ENCODE measurements at places on chromosomes 3 and 15.
A peak's percentile ranks its signal among the peaks of the same experiment; 100 is the strongest.

- no peak for DNase-seq
Measured at GRCh38 chr3:170753421-170754310, 116.3 kb downstream of the RPL22L1 start.

GRCh38 chr3:51670823-51671733, at the start of gene TEX264:
Gene TEX264 (plus strand): TSS chr3:51671252. CDS start chr3:51674305, 3,053 bp downstream.
- no peak for DNase-seq

GRCh38 chr15:25345943-25346342, 92.9 kb downstream of the UBE3A start:
- peak; percentile 4 for DNase-seq

GRCh38 chr15:101560722-101561583, 71.4 kb upstream of the PCSK6 start:
- DNase-seq = no peak

- DNase-seq = no peak
Measured at GRCh38 chr3:128767094-128767750, 41.2 kb downstream of the RAB7A start.

DNA sequence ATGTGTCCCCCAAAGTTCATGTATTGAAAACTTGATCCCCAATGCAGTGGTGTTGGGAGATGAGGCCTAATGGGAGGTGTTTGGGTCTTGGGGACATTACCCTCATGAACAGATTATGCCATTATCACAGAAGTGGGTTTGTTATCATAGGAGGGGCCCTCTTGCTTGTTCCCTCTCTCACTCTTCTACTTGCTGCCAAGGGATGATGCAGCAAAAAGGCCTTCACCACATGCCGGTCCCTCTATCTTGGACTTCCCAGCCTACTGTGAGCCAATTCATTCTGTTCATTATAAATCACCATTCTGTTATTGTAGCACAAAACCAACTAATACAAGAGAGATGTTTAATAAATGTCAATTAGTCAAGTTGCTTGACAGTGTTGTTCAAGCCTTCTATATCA, 47.2 kb downstream of the FAM227B start:
- no peak for DNase-seq

- no peak for DNase-seq
Measured at GRCh38 chr15:78928616-78929093, 16.2 kb downstream of the CTSH start.

GRCh38 chr3:33360136-33360825, 79.9 kb downstream of the UBP1 start:
- DNase-seq = peak; percentile 68

GRCh38 chr3:71206305-71207165, 377.0 kb downstream of the FOXP1 start:
- DNase-seq = no peak

DNA sequence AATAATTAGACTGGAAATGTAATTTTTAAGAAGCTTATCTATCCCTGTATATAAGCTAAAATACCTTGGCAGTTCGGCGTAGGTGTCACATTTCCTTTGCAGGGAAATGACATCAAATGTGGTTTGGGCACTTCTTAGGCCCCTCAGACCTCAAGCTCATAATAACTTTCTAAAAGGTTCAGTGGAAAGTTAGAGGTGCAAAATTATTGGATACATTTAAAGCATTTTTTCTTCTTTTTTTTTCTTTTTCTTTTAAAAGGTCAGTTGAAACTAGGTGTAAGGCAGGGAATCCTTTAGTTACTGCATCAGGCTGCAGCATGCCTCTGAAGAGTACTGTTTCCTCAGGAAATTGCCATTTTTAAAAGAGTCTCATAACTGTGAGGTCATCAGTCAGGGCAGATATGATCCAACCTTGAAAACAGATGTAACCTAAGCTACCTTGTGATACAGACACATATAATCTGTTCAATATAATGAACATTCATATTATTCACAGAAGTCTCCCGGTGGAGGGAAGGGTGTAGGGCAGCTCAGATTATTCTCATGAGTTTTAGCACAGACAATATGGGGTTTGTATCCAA, 4.8 kb downstream of the SACM1L start:
- no peak for DNase-seq

DNA sequence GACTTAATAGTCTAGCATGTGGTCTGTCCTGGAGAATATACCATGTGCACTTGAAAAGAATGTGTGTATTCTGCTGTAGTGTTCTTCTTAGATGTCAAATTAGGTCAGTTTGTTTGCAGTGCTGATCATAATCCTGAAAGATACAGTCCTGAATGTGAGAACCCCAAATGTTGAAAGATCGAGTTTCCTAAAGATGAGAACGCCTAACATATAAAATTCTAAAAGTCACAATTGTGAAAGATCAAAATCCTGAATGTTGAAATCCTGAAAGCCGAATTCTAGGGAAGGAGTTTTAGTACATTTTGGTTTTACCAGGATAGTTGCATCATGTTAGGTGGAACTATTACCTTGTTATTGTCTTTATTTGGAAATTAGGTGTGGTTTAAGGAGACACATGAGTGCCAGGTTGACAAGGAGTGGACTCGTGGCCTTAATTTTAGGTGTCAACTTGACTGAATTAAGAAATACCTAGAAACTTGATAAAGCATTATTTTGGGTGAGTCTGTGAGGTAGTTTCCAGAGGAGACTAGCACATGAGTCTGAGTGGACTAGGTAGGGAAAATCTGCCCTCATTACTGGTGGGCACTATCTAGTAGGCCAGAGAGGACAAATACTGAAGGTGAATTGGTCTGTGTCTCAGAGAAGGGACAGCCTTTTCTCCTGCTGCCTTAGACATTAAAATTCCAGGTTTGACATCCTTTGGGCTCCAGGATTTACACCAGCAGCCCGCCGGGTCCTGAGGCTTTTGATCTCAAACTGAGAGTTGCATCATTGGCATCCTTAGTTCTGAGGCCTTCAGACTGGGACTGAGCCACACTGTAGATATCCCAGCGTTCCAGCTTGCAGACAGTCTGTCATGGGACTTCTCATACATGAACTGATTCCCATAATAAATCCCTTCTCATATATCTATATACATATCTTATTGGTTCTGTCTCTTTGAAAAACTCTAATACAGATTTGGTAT, 77.1 kb downstream of the LRRC28 start:
- no peak for DNase-seq

DNA sequence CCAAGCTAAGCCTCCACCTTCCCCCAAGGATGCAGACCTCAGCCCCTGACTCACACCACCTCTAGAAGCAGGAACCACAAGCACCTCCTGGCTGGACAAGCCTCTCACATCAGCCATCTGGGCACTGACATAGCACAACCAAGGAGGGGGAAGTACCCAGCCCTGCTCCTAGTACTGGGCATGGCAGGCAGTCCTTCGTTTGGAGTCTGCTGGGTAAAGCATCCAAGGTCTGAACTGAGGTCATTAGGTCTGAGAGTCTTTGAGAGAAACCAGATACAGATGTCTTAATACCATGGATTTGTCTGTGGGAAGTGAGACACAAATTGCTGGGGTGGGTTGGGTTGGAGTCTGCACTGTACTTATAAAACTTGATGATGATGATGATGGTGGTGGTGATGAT, 61.8 kb downstream of the CCDC33 start:
- no peak for DNase-seq

DNA sequence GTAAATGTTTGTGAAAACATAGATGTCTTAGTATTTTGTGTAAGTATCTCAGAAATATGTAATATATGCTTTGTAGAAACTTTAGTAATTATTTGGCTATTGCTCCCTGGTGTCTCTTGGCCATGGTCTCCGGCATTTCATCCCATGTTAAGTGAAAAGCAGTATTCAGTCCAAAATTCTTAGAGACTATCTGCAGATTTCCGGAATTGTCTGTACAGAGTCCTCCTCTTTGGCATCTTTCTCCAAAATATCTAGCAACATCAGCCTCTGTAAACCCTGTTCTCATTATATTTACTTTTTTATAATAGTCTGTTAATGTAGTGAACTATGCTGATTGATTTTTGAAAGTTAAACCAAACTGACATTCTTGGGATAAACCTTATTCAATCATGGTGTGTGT, 352.7 kb downstream of the ARPP21 start:
- DNase-seq = no peak

DNA sequence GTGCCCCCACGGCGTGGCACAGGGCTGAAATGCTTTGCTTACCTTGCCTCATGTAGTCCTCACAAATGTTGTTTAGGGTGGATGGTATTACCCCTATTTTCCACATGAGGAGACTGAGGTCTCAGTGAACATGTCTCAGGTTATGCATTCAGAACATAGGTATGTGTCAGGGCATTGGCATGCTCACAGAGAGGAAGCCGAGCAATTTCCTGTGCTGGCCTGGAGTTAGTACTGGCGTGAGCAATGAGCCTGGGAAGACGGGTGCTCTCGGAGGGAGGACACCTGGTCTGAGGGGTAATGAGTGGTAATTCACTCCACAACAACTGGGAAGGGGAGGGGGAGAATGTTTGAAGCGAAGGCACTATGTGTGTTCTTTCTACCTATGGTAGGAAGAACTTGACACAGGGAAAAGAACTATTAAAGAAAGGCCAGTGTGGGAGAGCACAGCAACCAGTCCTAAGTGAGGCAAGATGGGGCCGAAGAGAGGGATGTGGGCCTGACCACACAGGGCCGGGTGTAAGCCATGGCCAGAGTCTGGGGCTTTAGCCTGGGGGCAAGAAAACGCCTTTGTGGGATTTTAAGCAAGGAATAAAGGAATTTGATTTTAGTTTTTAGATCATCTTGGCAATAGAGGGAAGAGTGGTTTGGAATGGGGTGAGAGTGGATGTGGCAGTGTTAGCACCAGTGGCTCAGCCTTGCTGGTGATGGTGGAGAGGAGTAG, 4.9 kb upstream of the FAM131A start:
- no peak for DNase-seq
